Stimulated activated CD4-positive, alpha-beta T cell treated with anti-CD3 and anti-CD28 coated beads, Interleukin-1b, Interleukin-23, amount 100 ng/mL, for 1 hour (primary cell): ENCODE measurements at places on chromosomes 6 and 20.

DNA sequence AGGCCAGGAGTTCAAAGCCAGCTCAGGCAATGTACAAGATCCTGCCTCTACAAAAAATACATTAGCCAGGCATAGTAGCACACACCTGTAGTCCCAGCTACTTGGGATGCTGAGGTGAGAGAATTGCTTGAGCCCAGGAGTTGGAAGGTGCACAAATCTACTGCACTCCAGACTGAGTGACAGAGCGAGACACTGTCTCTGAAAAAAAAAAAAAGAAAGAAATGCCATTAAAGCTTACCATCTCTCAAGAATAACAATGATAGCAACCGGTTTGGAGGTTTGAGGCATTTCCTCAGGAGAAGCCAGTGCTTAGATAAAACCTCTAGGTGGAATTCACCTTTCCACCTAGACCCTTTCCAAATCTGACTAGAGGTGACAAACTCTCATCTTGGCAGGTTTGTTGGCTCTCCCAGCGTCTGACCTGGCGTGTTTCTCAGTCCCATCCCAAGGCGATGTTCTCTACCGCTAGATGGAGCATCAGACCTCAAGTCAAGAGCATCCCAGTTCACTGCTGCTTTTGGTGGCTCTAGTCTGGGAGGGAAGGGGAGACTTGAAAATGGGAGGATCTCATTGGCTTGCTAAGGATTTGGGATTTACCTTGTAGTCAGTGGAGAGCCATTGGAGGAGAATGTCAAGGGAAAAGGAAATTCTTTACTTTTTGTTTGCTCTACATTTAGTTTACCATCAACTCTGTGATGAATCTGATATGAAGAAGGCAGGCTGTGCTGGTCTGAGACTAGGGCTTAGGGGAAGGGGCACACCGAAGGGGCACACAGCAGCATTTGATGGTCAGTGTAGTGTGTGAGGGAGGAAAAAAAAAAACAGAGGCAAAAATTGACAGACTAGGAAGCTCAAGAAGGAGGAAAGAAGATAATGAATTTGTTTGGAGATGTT, 67.9 kb downstream of the NCOA7 start:
- DNase-seq, result no peak

DNA sequence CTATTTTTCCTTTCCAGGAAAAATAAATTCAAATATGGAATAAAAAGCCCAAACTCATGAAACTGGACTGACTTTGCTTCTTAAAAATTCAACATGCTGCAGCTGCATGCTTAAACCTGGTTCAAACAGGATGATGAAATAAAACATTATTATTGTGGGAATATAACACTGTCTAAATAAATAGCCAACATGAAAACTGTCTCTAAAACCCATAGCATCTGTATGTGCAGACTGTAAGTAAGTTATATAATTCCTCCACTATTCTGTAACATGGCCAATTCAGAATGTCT, 30.4 kb upstream of the AHI1 start:
- no peak for DNase-seq

DNA sequence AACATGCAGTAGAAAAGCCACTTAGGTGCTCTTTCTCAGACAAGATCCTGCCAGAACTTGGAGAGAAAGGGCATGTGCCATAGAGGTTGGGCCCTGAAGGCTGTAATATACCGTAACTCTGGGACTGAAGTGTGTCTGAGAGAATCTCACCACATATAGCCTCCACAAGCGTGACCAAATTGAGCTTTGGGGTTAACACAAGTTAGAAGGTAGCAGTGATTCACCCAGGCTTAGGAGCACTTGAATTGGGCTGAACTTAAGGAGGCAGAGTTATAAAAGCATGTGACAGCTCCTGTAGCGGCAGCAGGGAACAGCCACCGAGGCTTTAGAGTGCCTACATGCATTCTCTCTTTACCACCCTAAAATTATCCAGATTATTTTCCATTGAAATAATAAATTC, 361.6 kb downstream of the PHF3 start:
- DNase-seq, result no peak

GRCh38 chr6:33845031-33845745, 41.4 kb upstream of the MLN start:
- no peak for DNase-seq

DNA sequence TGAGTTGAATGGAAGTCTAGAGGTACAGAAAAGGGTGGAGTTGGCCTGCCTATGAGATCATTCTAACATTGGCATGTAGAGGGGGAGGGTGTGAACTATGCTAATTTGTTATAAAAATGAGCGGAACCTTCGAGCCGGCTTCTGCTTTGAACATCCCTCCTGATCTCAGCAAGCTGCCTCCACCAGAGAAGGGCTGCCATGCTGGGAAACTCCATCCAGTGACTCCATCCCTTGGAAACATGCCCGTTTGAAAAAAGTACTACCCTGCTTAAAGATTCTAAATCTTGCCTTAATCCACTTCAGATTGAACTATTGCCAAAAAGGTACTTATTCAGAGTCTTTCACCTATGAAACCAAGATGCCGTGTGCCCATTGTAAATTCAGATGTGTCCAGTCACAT, 43.6 kb upstream of the TMEM170B start:
- no peak for DNase-seq

- DNase-seq, result no peak
Observed at GRCh38 chr6:35243386-35243958, 16.1 kb upstream of the ZNF76 start.

DNA sequence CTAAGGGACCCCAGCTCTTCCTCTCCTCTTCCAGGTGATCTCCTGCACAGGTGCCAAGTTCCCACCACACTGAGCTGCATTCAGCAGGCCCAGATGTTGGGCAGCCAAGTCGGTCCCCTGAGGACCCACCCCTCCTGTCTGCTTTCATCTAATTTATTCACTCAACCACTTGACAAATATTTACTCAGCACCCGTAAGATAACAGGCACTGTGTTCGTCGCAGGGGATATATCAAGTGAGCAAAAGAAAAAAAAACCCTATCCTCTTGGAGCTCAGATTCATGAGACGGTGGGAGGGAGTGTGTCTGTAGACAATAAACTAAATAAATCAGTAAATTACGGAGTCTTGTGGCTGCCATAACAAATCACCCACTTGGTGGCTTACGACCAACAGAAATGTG, 143.6 kb downstream of the MRPL14 start:
- no peak for DNase-seq

DNA sequence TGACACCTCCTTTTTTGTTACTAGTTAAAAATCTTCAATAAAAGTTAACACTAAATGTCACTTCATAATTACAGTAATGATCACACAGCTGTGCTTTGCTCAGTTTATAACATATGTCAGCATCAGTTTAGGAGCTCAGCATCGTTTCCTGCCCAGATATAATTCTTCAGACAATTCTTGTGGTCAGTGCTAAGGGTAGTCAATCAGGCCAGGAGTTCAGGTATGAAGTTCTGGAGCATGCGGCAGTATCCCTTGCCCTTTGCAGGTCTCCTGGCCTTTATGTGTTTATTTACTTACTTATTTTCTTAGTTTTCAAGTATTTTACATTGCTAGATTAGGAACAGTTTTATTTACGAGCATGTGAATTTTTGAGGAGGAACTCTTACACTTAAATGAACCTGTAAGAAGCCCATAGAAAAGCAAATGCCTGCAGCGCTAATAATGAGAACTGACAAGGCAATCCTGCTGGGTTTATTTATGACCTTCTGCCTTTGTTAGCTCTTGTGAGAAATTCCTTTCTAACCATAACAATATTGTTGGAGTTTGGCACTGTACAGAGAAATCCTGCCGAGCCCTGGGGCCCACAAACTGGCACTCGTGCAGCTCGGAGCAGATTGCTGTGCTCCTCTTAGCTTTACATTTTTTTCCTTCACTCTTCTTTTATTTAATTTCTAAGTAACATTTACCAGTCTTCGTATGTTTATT, 252.8 kb downstream of the TMEM242 start:
- no peak for DNase-seq

GRCh38 chr6:163888030-163888819, 473.7 kb downstream of the QKI start:
- no peak for DNase-seq

DNA sequence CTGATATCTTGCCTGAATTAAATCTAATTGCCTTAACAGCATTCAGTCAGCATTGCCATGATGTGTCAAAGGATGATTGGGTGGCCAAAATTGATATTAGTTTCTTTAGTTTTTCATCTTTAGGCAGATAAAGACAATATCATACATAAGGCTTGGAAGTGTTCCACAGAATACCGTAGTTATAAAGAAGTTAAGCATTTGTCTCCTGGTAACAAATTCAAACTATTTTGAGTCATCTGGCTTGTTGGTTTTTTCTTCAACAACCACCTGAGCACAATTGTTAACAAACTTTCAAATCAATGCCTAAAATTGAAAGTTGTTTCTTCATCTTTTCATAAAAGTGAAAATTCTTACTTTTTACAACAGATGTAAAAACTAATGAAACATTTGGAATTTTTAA, 47.5 kb upstream of the ADGRF5 start:
- DNase-seq, result no peak

- no peak for DNase-seq
Observed at GRCh38 chr6:24228123-24228522, 102.1 kb downstream of the NRSN1 start.

DNA sequence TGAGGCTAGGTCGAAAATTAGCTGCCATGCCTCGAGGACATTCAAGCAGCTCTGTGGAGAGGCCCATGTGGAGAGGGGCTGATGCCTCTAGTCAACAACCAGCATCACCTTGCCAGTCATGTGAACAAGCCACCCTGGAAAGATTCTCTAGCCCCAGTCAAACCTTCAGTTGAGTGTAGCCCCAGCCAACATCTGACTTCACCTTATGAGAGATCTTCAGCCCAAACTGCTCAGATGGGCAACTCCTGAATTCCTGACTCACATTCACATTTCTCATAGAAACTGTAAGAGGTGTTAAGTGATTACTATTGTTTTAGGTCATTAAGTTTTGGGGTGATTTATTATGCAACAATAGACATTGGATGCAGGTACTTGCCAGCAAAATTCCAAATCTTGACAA, 44.9 kb downstream of the GJA10 start:
- DNase-seq, result no peak

DNA sequence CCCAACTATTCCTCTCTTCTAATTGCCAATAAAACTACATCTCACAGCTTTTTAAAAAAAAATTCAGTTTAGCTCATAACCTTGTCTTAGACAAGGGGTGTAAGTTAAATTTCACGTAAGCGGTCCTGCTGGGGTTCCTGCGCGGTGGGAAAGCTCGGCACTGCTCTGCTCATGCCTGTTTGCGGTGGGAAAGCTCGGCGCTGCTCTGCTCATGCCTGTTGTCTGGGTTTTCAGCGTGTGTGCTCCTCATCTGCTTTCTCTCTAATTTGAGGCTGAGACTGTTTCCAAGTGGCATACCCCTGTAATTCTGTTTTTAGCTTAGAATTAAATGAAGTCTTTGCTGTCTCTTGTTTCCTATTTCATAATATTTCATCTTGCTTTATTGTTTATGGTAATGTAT, 18.6 kb downstream of the ARID1B start:
- DNase-seq, result no peak

DNA sequence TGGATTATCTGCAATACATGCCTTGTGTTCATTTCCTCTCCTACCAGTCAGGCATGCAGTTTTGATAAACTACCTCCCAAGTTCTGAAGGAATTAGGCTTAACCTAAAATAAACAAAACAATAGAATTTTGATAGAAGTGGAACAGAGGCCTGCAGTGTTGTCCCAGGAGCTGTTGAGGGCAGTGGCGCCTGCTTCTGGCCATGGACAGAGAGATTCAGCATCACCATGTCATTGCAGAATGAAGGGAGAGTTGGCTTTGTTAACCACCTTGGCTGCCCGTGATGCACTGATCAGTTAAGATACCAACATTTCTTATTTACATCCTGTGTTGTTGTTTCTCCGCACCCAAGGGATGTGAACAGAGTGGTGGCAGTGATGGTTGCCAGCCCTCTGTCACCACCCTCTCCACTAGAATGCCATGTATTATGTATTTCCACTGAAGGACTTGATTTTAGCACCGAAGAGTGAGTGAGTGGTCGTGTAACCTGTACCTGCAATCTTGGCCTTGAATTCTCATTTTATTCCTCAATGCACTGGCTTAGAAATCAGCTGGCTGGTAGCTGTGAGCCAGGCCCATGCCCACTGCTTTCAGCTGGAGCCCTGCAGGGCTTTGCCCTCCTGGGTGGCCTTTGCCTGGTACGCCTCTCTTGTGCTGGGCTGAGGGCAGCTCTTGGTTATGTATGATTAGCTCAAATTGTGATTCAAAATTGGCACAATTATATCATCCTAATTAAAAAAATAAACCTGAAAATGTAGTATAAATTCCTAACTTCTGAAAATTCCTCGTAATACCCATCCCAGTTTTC, 56.5 kb downstream of the SHLD1 start:
- DNase-seq, result no peak

DNA sequence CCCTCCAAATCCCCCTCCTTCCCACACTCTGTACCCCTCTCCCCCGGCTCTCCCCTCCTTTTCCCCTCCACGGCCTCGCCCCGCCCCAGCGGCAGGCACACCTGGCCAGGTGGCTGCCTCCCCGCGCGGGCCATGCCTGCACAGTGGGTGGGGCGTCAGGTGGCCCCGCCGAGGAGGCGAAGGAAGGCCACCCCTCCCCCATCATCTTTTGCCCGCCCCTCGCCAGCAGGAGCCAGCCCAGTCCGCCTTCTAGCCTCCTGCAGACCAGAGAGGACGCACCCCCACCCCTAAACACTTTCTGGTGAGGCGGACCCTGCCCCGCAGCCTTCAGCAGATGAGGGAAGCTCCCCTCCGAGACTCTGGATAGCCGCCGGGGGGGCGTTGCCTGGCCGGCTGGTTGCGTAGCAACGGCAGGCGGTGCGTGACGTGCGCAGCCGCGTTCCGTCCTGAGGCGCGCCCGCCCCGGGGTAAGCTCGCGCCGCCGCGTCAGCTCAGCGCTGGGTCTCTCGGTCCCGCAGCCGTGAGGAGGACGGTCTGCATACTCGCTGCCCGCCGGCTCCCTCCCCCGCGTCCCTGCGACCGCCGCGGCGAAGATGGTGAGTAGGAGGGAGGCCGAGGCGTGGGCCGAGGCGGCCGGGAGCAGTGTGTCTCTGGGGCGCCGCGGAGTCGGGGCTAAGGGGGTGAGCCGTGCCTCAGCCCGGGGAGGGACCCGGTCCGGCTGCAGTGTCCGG, at the start of gene DSTN:
DSTN (plus strand) TSS at position 460 of the 731 bp plus-strand sequence; CDS start at position 594, 134 bp downstream.
- peak; percentile 72 for DNase-seq

DNA sequence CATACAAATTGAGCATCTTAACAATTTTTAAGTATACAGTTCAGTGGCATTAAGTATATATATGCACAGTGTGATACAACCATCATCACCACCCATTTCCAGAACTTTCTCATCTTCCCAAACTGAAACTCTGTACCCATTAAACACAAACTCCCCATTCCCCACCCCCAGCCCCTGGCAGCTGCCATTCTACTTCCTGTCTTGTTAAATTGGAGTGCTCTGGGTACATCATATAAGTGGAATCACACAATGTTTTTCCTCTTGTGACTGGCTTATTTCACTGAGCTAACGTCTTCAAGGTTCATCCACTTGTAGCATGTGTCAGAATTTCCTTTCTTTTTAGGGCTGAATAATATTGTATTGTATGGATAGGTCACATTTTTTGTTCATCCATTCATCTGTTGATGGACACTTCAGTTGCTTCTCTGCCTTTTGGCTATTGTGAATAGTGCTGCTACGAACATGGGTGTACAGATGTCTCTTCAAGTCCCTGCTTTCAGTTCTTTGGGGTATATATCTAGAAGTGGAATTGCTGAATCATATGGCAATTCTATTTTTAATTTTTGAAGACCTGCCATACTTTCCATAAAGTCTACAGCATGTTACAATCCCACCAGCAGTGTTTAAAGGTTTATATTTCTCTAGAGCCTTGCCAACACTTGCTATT, 19.6 kb upstream of the RREB1 start:
- DNase-seq, result no peak

- no peak for DNase-seq
Observed at GRCh38 chr6:148892247-148892646, 145.4 kb downstream of the UST start.

GRCh38 chr6:75145976-75146375, 59.9 kb downstream of the COL12A1 start:
- no peak for DNase-seq
